NCI-H82 (cell line): ENCODE measurements at places on chromosomes 5 and 9.
A peak's percentile ranks its signal among the peaks of the same experiment; 100 is the strongest.

- DNase-seq: no peak
Measured at GRCh38 chr5:135237748-135238103, 161.3 kb downstream of the MACROH2A1 start.

DNA sequence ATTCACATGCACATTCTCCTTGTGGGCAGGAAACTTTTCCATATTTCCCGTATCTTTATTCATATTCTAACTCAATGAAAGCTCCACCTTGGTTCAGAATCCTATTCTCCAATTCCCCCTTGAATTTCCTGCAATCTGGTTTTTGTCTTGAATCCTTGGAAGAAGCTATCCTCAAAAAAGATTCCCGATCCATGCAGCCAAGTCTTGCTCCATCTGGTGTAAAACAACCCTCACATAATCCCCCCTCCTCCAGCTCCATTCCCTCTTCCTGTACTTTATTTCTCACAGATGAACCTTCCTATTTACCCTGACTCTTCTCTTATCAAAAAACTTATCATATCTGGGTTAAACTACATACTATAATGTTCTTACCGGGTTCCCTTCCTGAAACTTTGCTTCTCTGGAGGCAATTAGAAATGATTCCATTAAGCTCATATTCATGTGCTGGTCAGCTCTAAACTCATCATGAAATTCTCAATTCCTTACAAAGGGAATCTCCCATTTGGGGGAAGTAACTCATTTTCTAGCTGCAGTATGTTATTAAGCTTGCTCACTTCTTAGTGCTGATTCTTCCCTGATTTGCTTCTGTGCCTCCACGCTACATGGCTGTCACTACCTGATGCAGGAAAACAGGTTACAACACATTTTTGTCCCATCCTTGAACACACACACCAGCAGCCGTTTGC is 81.7 kb downstream of the GNAQ start:
- DNase-seq: peak; percentile 27

- no peak for DNase-seq
Measured at GRCh38 chr5:138038826-138039225, 5.9 kb upstream of the FAM13B start.

GRCh38 chr5:121954086-121954485 is 7.7 kb upstream of the SRFBP1 start:
- DNase-seq: no peak
